ENCODE measurements at places on chromosomes 6 and 20. TPM values are rescaled to one million over a fixed set of nuclear protein-coding genes. Genes with fewer than 3 reads are reported as not detected.

ADGRB3 gene
- 0.10 TPM for total RNA-seq

GRCh38 chr6:134605034-134605433, 287.1 kb upstream of the SGK1 start:
- DNase-seq: no peak

GRCh38 chr6:21438986-21439352, 154.6 kb upstream of the SOX4 start:
- no peak for DNase-seq

DNA sequence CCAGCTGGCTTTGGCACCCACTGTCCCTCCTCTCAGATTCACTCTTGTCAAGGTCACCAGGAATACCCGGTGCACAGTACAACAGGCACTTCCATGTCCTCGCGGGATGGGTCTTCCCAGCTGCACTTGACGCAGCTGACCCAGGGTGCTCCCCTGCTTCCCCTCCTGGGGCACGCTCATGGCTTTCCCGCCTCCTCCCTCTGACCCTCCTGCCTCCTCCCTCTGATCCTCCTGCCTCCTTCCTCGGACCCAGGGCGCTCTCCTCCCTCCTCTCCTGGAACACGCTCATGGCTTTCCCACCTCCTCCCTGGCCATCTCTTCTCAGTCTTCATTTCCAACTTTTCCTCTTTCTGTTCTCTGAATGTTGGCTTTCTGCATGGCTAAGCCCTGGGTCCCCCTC, 42.1 kb downstream of the FAM209B start:
- no peak for DNase-seq

GRCh38 chr20:48827855-48828733, at the start of gene PREX1:
PREX1 (minus strand) TSS chr20:48827999; CDS start chr20:48827860, 139 bp downstream.
- DNase-seq: no peak

CDH22 gene
- not detected for total RNA-seq

DNA sequence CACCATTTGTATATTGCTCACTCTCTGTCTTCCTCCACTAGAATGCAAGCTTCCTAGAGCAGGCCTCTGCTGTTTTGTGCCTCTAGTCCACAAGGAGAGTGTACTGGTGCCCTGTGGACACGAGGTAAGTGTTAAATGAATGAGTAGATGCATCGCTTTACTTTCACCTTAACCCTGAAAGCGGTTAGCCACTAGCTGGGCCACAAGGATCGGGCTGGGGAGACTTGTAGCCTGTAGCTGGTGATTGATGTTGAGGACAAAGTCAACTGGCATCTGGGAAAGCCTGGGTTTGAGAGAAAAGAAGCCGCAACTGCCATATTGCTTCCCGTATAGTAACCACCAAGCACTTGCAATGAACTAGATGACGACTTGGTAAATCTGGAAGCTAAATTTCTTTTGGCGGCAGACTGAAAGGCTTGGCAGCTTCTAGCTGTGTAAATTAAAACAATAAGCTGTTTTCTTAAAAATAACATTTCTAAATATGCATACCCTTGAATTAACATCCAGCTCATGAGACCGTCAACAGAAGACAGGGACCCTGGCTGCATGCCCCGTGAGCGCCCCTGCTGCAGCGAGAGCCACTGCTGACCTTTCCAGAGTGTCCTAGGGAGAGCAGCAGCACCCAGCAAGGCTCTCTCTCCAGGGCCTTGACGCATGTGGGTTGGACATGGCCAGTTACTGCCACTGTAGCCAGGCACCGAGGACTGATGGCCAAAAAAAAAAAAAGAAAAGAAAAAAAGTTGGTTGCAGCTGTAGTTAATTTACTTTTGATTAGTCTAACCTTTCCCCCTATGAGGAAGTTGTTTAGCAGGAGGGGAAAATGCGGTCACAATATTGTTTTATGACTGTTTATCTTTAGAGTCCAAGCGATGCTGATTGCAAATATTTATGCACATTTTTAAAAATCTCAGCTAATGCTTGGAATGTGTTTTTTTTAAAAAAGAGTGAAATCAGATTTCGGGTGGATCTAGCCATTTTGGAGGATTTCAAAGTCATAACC, 315.1 kb downstream of the TFAP2C start:
- no peak for DNase-seq

CDC25B gene
- 170 TPM for total RNA-seq

DNA sequence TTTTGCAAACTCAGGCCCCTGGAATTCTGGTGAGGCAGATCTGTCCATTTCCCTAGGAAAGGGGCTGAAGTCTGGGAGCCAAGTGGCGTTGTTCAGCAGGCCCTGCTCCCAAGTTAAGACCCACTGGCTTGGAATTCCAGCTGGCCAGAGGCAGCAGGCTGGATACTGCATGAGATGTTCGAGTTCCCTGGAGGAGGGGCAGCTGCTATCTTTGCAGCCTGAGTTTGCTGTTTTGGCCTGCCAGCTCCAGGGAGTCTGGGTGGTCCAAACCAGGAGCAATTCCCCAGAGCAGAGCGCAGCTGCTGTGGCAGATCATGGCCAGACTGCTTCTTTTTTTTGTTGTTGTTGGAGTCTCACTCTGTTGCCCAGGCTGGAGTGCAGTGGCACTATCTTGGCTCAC, 18.2 kb upstream of the PGK2 start:
- no peak for DNase-seq

- no peak for DNase-seq
These were observed 91.0 kb downstream of the ASCC3 start for GRCh38 chr6:100790084-100790483.

NHSL1 gene
- 20.6 TPM for total RNA-seq

DNA sequence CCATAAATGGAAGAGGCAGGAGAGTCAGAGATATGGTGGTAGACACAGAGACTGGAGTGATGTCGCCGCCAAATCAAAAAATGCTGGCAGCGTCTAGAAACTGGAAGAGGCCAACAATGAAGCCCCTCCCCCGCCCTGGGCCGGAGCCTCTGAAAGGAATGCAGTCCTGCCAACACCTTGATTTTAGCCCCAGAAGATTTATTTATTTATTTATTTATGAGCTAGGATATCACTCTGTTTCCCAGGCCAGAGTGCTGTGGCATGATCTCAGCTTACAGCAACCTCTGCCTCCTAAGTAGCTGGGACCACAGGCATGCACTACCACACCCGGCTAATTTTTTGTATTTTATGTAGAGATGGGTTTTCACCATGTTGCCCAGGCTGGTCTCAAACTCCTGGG, 82.6 kb upstream of the CCDC167 start:
- no peak for DNase-seq

HFE gene
- 12.1 TPM for total RNA-seq

RSPO4 gene
- total RNA-seq: 0.54 TPM

ZNFX1 gene
- 39.4 TPM for total RNA-seq

ETV7 gene
- 2.0 TPM for total RNA-seq

FNDC1 gene
- 0.23 TPM for total RNA-seq

GRCh38 chr6:152746172-152746553, 4.4 kb upstream of the VIP start:
- DNase-seq: peak; percentile 42

SMLR1 gene
- total RNA-seq: 0.08 TPM

DNA sequence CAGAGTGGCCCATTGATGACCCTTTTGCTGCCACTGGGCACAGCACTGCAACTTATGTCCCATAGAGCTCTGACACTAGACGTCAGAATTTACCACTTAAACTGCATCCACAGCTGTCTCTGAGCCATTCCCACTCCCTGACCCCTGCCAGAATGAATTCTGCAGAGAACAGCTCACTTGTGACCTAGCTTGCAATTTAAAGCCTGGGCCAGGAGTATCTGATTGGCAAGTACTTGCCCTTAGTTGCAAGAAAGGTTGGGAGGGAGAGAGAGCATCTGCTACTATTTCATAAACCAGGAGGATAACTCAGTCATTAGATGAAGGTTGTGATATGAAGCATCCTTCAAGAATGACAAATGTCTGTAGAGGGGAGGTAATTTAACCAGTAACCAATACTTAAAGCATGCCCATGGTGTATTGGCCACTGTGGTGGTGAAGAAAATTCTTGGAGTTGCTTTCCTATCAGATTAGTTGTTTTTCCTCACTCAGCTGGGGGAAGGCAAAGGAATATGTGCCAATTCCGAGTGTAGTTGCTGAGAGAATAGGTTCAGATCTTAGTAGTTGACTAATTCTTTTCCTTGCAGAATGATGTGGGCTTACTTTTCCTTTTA, 46.5 kb downstream of the IL22RA2 start:
- DNase-seq: no peak

DNA sequence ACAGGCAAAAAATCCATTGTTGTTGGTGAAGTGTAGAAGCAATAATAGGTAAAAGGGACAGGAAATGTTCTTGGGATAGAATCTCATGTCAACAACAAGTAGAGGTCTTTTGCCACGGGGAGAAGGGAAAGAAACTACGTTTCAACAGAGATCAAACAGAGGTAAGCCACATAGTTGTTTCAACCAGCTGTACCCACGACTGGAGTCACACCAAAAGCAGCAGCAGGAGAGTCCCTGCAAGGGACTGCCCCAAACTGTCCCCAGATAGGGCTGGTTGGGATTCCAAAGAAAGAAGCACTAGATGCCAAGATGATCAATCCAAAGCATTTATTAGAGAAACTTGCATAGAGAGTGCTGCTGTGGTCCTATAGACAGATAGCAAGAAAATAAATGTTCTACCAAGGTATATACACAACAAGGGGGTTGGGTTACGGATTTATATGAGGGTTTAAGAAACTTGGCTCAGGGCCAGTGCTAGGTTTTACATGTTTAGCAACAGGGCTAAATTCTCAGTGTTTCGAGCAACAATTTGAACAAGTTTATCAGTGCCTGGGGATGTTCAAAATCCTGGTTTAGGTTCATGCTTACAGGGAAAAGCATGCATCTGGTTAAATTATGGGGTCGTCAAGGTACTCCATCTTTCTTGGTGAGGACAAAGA, 466.5 kb downstream of the MMUT start:
- DNase-seq: no peak

FANCE gene
- total RNA-seq: 4.3 TPM

GRCh38 chr6:72643214-72643613, 21.4 kb downstream of the KCNQ5 start:
- no peak for DNase-seq

DNA sequence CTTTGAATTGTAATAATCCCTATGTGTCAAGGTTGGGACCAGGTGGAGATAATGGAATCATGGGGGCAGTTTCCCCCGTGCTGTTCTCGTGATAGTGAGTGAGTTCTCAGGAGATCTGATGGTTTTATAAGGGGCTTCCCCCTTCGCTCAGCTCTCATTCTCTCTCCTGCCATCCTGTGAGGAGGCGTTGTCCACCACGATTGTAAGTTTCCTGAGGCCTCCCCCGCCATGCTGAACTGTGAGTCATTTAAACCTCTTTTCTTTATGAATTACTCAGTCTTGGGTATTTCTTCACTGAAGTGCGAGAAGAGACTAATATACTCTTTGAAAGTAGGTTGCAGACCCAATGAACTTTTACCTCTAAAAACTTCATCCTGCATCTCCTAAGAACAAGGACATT, 39.2 kb upstream of the KCNG1 start:
- DNase-seq: no peak

DNA sequence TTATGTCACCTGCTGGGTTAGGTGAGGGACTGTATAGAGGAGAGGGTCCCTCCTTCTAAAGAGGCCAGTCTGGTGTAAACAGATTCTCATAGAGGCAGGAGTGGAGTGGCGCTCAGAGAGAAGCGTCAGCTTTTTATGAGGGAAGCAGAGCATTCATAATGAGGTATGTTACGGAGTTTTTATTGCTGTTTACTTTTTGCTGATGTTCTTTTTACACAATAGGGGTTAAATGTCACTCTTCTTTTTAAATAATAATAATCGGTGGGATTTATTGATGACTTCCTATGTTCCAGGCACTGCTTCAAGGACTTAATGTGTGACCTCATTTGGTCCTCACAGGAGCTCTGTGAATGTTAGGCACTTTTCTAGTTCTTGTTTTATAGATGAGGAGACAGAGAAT, 79.9 kb downstream of the L3MBTL3 start:
- no peak for DNase-seq

DNA sequence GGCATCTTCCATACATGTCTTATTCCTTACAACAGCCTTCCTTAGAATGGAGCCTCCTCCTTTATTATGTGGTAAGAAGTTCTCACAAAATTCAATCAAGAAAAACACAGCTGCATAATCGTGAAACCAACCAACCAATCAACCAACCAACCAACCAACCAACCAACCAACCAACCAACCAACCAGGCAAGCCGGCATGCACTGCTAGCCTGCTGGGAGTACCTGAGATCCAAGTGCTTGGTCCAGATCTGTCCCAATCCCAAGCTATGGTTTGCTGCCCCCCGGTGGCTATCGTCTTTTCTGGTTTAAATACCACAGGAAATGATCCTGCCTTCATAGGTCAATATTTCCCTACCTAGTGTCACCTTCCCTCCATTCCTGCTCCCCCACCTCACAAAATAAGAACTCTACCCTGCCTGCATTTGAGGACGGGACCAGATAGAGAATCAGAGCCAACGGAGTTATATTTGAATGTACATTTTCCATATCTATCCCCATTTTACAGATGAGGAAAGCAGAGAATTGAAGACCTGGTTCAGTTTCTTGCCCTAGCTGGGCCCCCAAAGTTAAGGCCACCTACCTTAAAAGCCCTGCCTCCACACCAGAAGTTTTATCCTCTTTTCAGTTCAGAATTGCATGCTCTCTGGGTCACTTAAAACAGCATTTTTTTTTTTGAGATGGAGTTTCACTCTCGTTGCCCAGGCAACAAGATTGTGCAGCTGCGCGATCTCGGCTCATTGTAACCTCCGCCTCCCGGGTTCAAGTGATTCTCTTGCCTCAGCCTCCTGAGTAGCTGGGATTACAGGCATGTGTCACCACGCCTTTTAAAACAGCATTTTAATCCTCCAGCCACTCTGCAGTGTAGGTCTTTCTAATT, 27.1 kb downstream of the RAB44 start:
- peak; percentile 27 for DNase-seq

Measured in Panc1 (cell line).